A549 treated with Hydrocortisone at 1 μM for 4 hours (cell line): ENCODE measurements at places on chromosomes 6 and 20. TPM values are rescaled to one million over a fixed set of nuclear protein-coding genes. Genes with fewer than 3 reads are reported as not detected.

The AKAP7 gene
- 1.8 to 4.1 TPM (median 2.8 TPM) in 5 replicates for total RNA-seq

The SKIC2 gene
- total RNA-seq, result 21.3 to 24.7 TPM (median 23.3 TPM) in 5 replicates

The PHACTR3 gene
- total RNA-seq, result 0.08 to 0.54 TPM (median 0.31 TPM) in 5 replicates

The OPRL1 gene
- total RNA-seq, result 1.0 to 1.7 TPM (median 1.2 TPM) in 5 replicates

The MICAL1 gene
- total RNA-seq, result 14.6 to 18.3 TPM (median 16.2 TPM) in 5 replicates

The PDCD2 gene
- 45.2 to 55.4 TPM (median 51.2 TPM) in 5 replicates for total RNA-seq

The ZC2HC1B gene
- not detected in 5 replicates for total RNA-seq

The ASIP gene
- not detected in 5 replicates for total RNA-seq

The NT5E gene
- 21.1 to 33.8 TPM (median 28.5 TPM) in 5 replicates for total RNA-seq

The SFTA2 gene
- not detected in 5 replicates for total RNA-seq

The LSM2 gene
- total RNA-seq, result 42.7 to 66.2 TPM (median 59.0 TPM) in 5 replicates

The IRF4 gene
- 0.25 to 0.51 TPM (median 0.25 TPM) in 5 replicates for total RNA-seq

The CLPSL1 gene
- not detected in 5 replicates for total RNA-seq

The MOG gene
- total RNA-seq, result not detected in 5 replicates

The SIM1 gene
- total RNA-seq, result not detected in 5 replicates

The GUCA1A gene
- not detected in 5 replicates for total RNA-seq

The SCRT2 gene
- total RNA-seq, result 0.02 TPM in 1 of 5 replicates, not detected in the others

The SEL1L2 gene
- total RNA-seq, result not detected in 5 replicates

The FKBP5 gene
- total RNA-seq, result 102 to 165 TPM (median 126 TPM) in 5 replicates

The DAAM2 gene
- 0.09 to 0.52 TPM (median 0.13 TPM) in 5 replicates for total RNA-seq

The FKBP1C gene
- total RNA-seq, result 1.8 to 2.4 TPM (median 2.1 TPM) in 5 replicates

The C2 gene
- 0.17 to 0.46 TPM (median 0.38 TPM) in 5 replicates for total RNA-seq
